ENCODE measurements at places on chromosomes 3 and 15.

DNA sequence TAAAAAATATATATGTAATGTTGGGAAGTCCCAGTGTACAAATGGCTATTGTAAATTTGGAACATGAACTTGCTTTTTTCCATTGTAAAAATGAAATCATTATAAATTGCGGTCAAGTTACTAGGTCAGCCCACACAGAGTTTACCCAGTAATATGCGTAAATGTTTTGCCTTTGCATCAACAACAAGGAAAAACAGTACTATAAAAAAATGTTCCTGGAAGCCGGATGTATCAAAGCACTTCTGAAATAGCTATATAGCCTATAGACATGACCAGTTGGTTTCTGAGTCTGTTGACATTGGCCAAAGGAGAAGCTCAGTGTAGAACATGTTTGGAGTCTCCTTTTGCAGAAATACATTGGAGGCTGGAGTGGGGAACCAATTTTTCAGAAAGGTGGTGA is 23.2 kb downstream of the CTNNB1 start:
- no peak for DNase-seq

- DNase-seq: no peak
Measured at GRCh38 chr3:147422601-147423536, 13.7 kb downstream of the ZIC1 start.

DNA sequence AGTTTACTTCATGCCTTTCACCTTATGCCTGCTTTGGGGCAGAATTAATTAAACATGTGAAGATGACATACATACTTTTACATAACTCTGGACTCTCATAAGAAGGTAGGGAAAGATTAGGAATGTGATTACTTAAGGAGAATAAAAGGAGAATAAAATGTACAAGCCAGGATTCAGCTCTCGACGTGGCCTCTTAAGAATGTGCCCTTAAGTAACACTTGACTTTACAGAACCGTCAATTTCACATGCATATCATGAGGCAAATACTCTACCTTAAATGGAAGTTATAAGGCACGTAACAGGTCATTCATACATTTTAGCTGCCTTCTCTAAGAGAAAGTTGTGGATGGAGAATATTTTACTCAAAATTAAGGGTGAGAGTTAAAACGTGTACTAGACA is 263.7 kb upstream of the LMCD1 start:
- DNase-seq: no peak

- no peak for DNase-seq
Measured at GRCh38 chr3:123807820-123808219, 76.3 kb downstream of the MYLK start.

GRCh38 chr3:151395806-151396205 is 11.3 kb upstream of the P2RY12 start:
- no peak for DNase-seq

GRCh38 chr3:111333642-111334041 is 208.4 kb upstream of the CD96 start:
- no peak for DNase-seq

- DNase-seq: no peak
Measured at GRCh38 chr3:87895983-87896382, 162.8 kb downstream of the CGGBP1 start.

DNA sequence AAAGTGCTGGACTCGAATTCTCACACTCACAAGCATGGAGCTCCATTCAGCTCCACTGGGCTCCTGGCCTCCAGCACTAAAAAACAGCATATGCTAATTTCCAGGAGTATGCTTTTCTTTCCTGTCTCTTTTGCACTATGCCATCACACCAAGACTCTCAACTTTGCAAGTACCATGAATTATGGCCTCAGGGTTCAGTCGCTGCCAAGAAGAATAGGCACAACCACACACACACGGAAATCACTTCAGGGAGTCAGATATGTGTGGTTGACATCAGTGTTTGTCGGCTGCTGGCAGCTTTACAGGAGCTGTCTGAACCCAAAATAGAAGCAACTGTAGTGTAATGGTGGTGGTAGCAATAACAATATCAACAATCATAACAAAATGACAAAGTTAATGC is 305.0 kb upstream of the SLCO3A1 start:
- no peak for DNase-seq

GRCh38 chr3:178181784-178182183 is 354.5 kb upstream of the KCNMB2 start:
- DNase-seq: no peak

- DNase-seq: no peak
Measured at GRCh38 chr3:105503191-105503593, 136.5 kb downstream of the ALCAM start.

- peak; percentile 26 for DNase-seq
Measured at GRCh38 chr15:85793641-85794597, 806 bp downstream of the KLHL25 start.

- no peak for DNase-seq
Measured at GRCh38 chr3:195508185-195508584, 34.9 kb downstream of the PPP1R2 start.

GRCh38 chr15:73925848-73926218 is 429 bp upstream of the LOXL1 start:
- no peak for DNase-seq

GRCh38 chr15:62099094-62099601 is 32.4 kb downstream of the C2CD4A start:
- no peak for DNase-seq

GRCh38 chr3:84959470-84960271 is 882 bp downstream of the CADM2 start:
- no peak for DNase-seq

- peak; percentile 9 for DNase-seq
Measured at GRCh38 chr15:28955160-28955992, 69.6 kb downstream of the APBA2 start.

DNA sequence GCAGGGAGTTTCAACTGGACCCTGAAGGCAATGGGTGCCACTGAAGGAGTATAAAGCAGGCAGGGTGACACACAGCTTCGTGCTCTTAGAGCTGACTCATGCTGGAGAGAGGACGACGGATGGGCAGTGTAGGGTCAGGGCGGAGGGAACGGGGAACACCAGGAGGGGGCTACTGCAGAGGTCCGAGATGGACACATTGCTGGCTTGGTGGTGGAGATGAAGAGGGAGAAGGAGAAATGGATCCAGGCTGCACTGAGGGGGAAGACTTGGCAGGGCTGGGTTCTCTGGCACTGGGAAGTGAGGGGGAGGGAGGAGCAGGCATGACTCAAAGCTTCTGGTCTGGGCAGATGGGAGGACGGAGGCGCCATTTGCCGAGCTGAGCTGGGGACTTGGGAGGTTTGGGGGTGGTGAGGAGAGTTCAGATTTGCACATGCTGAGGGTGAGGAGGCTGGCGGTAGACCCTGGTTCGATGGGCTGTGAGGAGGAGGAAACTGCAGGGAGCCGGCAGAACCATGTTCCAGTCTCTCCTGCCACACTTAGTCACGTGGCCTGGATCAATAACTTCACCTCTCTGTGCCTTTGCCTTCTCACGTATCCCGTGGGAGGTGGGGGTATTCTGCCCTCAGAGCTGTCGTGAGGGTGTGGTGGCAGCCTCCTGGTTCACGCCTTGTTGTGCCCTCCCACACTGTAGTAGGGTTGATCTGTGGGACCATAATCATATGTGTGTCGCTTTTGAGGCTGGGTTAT is 4.6 kb upstream of the KCTD6 start:
- no peak for DNase-seq

DNA sequence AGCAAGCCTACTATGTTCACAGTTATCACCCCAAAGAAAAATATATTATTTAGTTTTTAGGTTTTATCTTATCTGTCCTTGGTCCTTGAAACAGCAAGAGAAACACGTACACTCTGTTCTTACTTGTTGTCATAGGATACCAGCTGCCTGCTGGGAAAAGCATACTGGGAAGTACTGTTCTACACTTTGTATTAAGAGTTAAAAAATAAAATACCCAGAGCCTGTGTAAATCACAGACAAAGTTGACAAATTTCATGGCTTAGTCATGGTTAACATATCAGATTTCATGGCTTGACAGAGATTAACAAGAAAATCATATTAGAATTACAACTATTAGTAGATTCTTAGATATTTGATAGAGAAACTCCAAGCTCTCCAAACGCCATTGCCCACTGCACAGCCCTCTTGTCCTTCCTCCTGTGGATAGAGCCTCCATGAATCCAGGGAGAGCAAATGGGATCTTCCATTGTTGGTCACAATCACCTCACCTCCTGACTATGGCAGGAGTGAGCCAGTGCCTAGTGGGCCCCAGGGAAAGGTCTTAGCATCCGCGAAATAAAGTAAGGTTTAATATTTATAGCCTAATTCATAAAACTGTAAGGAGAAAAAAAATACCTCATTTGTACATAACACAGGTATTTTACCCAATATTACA is 128.1 kb upstream of the WNT5A start:
- DNase-seq: no peak

DNA sequence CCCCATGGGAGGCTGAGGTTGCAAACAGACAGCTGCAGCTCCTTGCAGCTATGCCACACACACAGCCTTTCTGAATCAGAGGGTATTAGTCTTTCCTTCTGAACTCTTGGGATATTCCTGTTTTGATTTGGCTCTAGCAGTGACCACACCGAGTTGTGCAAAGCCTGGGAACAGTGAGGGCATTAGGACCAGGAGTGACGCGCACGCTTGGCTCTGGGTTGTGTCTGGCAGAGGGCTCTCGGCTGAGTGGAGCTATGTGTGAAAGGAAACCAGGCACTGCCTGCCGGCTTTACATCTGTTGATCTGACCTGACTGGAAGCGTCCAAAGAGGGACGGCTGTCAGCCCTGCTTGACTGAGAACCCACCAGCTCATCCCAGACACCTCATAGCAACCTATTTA is at the start of gene GALNT15:
Gene GALNT15, plus strand, starts transcription at position 292 of the 400 bp plus-strand sequence. CDS start 472 bp downstream, outside the sequence.
- no peak for DNase-seq

GRCh38 chr15:92810418-92811138 is 89.5 kb upstream of the CHD2 start:
- DNase-seq: no peak

- no peak for DNase-seq
Measured at GRCh38 chr3:16886303-16886683, 1.5 kb downstream of the PLCL2 start.

DNA sequence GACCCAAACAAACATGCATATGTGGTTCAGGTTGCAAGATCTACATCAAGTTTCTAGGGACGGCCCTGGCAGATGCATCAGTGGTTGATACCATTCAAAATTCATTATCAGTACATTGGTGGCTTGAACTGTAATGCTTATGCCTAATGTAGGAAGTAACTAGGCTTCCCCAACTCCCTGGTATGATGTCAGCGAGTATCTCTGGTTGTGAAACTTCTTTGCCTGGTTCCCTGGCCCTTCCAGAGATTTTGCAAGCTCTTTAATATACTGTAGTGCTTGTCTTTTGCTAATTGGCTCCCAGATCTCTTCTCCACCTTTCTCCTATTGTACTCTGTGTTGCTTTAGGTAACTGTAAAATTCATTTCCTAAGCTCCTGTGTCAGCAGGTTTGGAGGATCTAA is 114.8 kb upstream of the RARB start:
- no peak for DNase-seq

- DNase-seq: no peak
Measured at GRCh38 chr3:24361623-24362022, 133.0 kb downstream of the THRB start.

DNA sequence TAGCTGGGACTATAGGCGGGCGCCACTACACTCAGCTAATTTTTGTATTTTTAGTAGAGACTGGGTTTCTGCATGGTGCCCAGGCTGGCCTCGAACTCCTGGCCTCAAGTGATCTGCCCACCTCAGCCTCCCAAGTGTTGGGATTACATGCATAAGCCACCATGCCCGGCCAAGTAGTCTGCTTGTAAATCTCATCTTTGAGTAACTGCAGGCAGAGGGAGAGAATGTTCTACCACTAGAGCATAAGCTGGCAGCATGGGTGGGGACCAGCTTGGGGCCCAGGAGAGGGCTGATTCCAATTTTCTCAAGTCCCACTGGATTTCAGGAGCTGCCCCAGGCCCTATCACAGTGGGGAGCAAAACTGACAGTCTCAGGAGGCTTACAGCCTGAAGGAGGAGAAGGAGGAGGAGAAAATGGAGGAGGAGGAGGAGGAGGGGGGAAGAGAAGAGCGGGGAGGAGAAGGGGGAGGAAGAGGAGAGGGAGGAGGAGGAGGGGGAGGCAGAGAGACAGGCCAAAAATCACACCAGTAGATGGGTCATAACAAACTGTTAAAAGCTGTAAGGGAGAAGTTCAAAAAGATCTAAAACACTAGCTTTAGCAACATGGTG is 229.1 kb upstream of the IGF1R start:
- DNase-seq: no peak

DNA sequence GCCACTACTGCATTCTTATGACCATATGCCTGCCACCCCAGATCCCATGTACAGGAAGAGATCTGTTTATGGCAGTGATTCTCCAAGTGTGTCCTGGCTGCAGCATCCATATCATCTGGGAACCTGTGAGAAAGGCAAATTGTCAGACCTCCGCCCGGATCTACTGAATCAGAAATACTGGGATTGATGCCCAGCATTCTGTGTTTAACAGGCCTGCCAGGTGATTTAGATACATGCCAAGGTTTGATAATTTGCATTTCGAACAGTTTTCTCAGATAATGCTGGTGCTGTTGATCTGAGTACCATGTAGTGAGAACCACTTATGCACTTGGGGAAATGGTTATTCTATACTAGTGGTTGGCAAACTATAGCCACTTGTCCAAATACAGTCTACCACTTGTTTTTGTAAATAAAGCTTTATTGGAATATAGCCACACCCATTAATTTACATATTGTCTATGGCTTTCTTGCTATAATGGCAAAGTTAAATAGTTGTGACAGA is 165.4 kb downstream of the SSR3 start:
- no peak for DNase-seq

GRCh38 chr3:156865732-156866131 is 39.6 kb downstream of the LEKR1 start:
- DNase-seq: no peak

DNA sequence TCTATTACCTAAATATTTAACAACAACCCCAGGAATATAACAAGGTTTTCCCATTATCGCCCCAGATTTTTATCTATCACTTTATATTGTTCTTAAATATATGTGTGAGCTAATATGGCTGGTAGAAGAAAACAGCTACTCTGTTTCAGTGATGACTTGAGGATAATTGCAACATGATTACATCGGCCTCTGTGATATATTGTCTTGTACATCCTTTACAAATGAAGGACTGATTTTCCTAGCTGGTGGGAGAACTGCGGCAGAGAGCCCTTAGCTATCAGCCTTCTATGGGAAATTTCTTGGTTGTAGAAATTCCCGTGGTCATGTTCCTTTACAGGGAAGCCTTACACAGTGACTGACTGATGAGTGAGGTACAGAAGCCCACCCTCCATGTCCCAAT is 110.9 kb upstream of the ZNF717 start:
- no peak for DNase-seq

GRCh38 chr3:143832433-143832832 is 15.8 kb downstream of the SLC9A9 start:
- no peak for DNase-seq

All from T-helper 1 cell (primary cell).